ENCODE measurements at places on chromosomes 3 and 15.

- DNase-seq = no peak
These were observed 47.4 kb downstream of the CMTM8 start for GRCh38 chr3:32285891-32286290.

DNA sequence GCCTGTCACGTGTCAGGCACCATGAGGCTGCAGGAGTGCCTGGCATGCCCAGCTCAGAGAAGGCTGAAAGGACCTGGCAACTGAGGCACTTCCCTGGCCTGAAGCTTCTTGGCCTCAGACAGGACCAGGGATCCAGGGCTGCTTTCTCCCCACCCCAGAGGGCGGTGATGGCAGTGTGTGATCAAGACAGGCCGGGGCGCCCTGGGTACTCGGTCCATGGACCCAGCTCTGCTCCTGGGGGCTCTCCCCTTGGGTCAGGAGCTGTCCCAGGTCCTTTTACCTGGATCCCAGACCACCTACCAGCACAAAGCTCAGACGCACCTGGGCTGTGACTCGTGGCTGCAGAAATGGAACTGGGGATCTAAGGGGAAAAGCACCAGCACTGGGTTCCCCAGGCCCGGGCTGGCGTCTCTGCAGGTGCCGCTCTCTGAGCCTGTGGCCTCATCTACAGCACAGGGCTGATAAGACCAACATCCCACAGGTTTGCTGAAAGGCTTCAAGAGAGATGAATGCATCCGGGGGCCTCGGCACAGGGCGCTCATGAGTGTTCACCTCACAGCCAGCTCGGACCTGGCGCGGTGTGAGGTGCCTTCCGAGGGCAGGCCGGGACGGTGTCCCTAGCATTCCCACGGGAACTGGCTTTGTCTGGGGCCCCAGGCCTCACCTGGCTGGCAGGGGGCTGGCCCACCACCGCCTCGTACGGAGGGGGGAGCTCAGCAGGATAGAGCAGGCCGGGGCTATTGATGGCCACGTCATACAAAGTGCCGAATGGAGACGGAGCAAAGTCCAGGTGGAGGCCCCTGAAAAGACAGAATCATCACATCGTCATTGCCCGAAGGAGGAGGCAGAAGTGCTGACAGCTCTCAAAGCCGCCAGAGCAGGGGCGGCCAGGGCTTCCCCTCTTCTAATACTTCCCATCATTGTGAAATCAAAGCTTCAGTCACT, 133.6 kb downstream of the NSMCE3 start:
- DNase-seq = no peak

DNA sequence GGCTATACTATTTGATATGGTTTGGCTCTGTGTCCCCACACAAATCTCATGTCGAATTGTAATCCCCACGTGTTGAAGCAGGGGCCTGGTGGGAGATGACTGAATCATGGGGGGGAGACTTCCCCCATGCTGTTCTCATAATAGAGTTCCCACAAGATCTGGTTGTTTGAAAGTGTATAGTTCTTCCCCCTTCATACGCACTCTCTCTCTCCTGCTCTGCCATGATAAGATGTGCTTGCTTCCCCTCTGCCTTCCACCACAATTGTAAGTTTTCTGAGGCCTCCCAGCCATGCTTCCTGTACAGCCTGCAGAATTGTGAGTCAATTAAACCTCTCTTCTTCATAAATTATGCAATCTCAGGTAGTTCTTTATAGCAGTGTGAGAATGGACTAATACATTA, 290.1 kb upstream of the CHRM5 start:
- no peak for DNase-seq

DNA sequence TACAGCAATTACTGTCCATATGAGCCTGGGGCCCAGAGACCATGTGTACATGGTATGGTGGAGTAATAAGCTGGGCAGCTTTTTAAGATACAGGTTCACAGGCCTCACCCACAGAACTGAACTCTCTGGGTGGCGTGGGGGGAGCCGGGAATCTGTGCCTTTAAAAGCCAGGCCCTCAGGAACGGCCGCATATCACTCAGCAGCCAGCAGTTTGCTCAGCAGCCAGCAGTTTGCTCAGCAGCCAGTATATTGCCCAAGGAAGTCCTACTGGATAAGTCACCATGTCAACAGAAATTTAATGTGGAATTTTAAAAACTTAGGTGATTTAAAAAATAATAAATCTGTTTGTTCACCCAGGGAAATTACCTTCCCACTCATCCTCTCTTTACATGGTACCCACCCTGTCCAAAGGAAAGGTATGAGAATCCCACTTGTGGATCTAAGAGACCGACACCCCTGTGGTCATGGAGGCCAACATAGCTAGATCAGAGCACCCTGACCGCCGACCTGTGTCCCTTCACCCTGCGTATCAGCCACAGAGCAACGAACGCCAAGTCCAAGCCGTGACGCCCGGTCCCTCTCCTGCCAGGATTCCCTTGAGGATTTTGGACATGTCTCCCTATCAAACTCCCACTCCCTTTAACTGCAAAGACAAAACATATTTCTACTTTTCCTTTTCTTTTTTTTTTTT, 95.7 kb upstream of the CHRM5 start:
- DNase-seq = no peak

DNA sequence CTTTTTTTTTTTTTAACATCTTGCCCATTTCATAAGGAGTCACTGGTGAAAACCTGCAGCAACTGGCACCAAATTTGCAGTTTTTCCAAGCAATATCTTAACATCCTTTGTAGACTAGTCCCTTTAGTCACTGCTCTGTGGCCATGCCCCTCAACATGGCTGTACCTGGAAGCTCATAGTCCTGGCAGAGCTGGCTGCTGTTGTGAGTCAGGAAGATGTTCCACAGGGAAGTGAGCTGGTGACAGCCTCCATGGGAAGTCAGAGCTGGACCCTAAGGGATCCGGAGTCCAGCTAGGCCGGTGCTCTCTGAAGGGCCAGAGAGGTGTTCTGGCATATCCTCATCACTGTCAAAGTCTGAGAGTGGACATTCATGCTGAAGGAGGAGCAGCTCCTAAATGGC, 99.3 kb upstream of the ZBED2 start:
- no peak for DNase-seq

DNA sequence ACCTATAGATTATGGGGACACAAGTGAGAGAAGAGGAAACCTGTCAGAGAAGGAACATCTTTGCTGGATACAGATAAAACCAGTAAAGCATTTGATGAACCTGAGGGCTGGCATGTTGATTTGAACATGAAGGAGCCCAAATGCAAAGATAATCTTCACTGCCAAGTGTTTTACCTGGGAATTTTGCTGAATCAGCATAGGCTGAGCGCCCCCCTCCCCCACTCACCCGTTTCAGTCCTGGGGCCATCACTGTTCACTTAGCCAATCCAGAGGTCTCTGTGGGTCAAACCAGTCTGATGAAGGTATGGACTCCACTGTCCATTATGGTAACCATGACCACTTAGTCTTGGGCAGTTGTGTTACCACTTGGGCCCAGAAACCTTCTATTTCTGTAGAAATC, 466.0 kb upstream of the GRM7 start:
- DNase-seq = no peak

GRCh38 chr3:35773417-35773816, 134.1 kb downstream of the ARPP21 start:
- no peak for DNase-seq

GRCh38 chr3:169552533-169552932, 111.0 kb downstream of the MECOM start:
- DNase-seq = no peak

DNA sequence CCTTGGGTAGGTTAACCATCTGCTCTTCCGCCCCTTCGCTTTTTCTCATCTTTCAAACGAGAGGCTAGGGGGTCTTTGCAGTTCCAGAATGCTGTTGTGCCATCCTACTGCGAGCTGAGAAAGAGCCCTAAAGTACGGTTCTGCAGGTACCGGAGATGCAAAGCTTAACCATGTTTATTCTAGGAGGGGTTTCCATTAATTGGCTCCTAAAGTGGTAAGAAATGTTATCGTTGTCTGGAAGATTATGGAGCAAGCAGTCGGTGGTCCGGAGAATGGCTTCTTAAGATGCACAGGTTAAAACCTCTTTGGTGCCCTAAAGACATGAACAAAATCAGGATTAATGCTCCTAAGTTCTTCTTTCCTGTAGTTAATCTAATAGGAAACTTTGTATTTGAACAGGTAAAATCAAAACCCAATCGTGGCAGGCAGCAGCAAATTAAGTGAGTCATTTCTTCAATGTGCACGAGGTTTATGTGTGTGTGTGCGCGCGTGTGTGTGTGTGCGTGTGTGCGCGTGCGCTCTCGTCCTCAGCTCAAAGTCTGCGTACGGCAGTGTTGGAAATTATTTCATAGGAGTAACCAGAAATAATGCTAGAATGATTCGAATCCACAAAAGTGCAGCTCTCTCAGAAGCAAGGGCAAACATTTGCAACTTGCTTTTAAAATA, 772 bp downstream of the FAM81A start:
- DNase-seq = no peak

DNA sequence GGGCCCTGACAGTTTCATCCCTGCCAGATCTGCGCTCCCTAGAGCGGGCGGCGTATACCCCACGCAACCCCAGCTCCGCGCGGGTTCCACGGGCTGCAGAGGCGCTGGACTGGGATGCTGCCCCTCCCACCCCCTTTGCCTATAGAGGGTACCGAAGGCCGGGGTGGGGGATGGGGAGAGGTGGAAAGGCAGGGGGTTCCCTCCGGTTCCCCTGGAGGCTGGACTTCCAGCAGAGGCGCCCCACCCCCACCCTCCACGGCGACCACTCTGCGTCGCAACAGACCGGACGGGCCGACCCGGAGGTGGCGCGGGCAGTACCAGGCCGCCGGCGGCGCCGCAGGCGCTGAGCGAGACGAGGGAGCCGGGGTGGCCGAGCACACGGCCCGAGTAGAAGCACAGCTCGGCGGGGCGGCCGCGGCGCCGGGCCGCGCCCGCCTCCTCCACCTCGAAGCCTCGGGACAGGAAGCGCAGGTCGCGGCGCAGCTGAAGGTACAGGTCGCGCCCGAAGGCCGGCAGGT, 995 bp downstream of the ADAMTS17 start:
- DNase-seq = no peak

DNA sequence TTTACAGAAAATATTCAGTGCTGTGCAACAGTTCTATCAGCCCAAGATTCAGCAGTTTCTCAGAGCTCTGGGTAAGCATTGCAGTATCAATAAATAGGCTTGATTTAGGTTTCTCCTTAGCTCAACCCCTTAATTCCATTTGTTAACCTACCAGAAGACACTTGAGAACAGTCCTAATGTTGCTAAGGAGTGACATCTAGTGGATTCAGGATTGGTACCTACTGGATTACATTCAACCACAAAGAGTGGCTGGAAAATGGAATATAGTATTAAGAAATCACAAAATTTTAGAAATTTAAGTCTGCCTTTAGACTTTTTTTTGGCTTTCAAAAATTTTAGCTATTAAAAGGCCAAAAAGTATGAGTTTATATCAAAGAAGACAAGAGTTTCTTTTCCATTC, 34.7 kb downstream of the POLG start:
- peak; percentile 13 for DNase-seq

DNA sequence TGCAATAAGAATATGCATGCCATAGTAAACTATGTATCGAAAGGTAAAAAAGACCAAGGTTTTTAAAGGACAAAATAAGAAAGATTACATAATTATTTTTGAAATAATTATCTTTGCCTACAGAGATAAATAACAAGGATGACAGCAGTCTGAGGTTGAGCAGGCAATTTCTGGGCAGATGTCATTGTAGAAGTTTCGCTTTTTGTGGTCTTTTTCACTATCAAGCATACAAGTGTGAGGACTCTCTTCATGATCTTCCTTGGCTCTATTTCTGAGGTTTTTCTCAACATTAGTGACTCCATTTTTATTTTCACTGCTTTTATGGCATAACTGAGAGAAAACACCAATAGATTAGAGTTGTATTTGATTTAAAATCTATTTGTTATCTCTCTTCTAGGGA, 1337.9 kb upstream of the EPHA6 start:
- DNase-seq = no peak

DNA sequence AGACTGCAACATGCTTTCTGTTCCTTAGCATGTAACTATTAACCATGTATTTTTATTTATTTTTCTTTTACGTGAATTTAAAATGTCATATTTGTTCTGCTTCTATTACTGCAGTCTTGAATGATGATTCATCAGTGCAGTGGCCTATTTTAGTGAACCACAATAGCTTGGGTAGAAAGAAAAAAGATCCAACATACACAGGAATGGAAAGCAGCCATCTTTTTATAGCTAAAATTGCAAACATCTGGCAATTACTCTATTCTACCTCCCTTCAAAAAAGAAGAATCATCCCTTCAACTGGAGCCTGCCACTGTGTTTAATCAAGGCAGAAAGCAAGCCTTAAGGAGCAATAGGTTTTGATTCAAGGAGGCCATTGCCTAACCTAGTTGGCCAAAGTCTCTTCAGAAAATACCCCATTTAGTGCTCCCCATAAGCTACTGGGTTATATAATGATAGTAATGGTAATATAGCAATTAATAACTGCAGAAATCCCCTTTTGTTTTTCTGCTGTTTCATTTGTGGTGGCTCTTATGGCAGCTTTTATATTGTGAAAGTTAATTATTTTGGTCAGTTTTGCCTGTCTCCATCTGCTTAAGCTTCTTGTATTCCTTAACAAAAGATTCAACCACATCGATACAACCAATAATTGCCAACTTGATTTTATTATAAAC, 267.3 kb downstream of the LPP start:
- DNase-seq = peak; percentile 63

- DNase-seq = peak; percentile 39
These were observed 32.8 kb downstream of the CDIN1 start for GRCh38 chr15:36612063-36612788.

DNA sequence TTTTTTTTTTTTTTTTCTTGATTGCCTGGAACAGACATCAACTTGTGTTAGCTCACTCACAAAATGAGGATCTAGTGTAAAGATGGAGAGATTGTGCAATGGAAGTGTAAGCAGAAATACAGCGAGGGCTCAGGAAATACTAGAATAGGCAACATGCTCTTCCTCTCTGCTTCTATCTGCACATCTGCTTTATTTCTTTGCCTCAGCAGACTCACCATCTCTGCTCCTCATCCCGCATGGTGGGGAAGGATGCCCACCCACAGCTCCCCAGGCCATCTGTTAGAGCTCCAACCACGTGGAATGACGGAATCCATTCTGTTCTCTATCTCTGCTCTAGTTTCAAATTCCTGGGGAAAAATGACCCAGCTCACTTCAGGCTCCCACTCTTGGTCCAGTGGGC, 128.0 kb upstream of the ADAMTS9 start:
- DNase-seq = no peak

GRCh38 chr15:42046597-42046996, 25.8 kb upstream of the PLA2G4E start:
- no peak for DNase-seq

All from AG04450 (cell line).